Thyroid gland (tissue), 4 donors: ENCODE measurements at places on chromosomes 11 and 22.

- no peak for DNase-seq
Measured at GRCh38 chr11:47175746-47176327, 842 bp downstream of the ARFGAP2 start.

DNA sequence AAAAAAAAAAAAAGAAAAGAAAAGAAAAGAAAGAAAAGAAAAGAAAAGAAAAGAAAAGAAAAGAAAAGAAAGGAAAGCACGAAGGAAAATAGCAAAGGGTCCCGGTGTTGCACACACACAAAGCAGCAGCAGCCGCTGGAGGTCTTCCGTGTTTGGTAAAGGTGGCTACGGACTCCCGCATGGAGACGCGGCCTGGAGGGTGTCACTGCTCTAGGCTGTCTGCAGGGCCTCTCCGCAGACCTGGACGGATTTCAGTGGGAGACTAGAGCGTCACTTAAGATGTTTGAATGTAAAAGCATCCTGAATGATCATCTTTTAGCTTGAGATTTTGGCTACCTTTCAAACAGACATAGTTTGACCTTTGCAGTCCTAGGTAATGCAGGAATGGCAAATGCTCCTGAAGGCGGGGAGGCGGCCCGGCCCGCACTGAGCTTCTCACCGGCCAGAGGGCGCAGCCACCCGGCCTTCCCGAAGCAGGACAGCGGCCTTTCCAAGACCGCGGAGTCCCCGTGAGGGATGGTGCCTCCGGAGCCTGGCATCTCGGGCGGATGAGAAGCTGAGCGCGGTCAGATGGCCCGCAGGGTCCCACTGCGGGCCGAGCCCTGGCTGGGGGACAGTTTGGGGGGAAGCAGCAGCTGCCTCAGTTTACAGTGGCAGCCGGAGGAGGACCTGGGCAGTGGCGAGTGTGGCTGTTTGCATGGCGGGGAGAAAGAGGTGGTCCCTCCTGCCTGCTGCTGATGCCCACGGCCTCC is 18.5 kb downstream of the KRTAP5-5 start:
- DNase-seq, result no peak

GRCh38 chr11:102138670-102139069 is 28.4 kb downstream of the YAP1 start:
- no peak for DNase-seq

- peak; percentile 70 for DNase-seq
Measured at GRCh38 chr11:123301696-123302400, 106.8 kb upstream of the CLMP start.

DNA sequence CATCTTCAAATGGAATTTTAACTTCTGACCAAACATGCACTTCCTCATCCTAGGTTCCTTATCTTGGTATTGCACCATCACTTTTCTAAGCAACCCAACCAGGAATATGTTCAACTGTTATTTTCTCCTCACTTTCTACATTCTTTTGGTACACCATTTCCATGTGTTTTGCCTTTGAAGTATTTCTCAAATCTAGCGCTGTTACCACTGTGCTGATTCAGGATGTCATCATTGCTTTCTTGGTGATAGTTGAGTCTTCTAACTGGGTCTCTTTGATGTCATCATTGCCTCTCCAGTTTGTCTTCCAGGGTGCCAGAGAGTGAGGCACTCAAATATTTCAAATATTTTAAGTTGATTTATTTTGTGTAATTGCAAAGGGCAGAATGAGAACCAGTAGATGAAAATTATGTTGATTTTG is 47.5 kb downstream of the HORMAD2 start:
- no peak for DNase-seq

- no peak for DNase-seq
Measured at GRCh38 chr11:1125803-1126202, 31.9 kb upstream of the MUC5AC start.

DNA sequence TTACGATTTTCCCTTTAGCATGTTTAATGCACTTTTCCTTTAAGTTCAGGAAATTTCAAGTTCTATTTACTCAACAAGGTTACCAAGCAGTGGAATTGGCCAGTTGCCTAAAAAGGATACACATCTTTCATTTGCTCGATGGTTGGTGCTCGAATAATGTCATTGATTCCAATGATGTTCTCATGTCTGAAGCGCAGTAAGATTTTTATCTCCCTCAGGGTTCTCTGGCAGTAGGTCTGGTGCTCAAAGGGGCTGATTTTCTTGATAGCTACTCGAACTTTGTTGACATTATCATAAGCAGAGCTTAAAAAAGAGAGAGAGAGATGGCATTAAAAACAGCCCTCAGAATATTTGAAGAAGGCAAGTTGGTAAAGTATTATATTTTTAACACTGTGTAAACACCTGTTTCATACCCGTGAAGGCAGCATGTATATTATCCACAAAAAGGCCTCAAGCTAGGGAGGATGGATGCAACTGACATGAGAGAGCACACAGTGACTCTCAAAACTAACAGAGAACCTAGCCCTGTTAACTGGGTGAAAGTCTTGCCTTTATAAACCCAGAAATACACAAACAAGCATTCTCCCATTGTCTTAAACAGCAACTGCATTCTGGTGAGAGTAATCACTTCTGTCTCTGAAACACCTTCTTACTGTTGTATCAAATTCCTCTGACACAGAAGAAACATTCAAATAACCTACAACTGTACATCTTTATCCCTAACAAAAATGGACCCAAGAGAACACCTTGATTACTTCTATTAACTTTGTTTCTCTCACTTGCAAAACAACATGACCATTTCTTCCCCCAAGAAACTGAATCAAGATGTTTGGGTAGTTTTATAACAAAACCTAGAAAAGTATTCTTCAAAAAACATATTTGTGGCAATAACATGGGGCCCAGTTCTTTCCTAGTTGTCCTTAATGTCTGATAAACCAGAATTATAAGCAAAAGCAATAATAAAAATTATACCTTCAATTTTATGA is 59.6 kb downstream of the MAPK1 start:
- no peak for DNase-seq

DNA sequence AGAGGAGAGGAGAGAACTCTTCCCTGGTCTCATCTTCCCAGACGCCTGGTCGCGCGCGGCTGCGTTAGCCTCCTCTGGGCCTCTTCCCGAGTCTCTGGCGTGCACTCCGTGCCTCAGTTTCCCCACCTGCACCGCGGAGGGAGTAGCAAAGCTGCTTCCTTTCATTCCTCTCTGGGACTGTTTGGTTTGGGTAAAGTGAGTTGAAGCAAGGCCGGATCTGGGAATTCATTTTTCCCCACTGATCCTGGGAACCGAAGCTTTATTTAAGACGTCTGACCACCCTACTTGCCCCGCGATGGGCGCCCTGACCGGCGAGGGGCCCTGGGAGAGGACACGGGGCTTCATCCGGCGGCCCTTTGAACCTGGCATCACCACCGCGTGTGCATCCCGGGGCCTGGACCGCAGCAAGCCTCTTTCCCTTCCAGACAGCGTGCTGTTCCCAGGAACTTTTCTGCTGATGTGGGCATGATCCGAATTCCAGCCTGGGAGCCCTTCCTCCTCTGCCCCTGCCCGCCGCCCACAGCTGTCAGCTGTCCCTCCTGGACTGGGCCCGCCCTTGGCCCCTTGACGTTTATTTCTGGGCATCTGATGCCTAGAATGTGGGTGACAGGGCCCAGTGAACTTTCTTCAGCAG is 758 bp downstream of the LDLRAD3 start:
- DNase-seq, result no peak

DNA sequence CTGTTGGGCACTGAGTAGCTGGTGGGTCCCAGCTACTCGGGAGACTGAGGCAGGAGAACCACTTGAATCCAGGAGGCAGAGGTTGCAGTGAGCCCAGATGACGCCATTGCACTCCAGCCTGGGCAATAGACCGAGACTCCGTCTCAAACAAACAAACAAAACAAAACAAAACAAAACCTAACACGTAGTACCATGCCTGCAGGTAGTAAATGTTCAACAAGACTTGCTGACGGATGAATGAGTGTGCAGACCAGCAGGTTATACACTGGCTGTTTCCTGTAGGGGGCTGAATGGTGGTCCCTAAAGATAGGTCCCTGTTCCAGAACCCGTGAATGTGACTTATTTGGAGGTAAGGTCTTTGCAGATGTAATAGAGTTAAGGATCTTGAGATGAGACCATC is 12.8 kb upstream of the MRGPRD start:
- DNase-seq, result no peak

GRCh38 chr11:130102301-130103249 is 32.9 kb downstream of the APLP2 start:
- no peak for DNase-seq

DNA sequence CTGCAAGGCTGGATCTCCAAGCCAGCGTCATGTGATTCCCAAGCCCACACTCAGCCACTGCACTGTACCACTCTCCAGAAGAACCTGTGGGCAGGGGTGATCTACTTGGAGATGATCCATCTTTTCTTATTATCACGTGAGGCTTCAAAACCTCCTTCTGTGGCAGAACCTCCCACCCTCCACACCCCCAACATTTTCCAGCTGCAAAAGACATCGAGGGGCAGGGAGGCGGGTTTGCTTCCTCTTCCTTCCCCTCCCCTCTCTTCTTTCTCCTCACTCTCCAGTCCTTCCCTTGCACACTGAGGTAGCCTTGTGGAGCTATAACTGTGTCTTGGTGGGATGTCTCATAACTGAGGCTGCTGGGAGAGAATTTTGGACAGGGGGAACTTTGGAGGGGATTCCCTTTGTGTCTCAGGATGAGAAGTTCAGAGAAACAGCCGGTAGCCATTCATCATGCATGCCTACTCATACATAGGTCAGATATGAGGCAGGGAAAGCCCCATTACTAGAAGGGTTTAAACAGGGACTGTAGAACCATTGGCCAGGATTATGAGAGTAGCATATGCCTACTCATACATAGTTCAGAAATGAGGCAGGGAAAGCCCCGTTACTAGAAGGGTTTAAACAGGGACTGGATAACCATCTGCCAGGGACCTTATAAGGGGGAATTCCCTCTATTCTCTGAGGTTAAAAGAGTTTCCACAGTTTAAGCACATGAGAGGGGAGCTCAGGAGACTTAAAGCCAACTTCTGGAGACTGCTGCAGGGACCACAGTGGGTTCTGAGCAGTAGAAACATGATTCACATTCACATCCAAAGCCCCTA is 420.7 kb upstream of the CADM1 start:
- DNase-seq, result no peak

GRCh38 chr11:66579017-66579606 is 10.7 kb upstream of the CTSF start:
- peak; percentile 82 for DNase-seq

- no peak for DNase-seq
Measured at GRCh38 chr11:102763440-102763839, 17.0 kb downstream of the MMP10 start.

- DNase-seq, result no peak
Measured at GRCh38 chr11:66090288-66090687, 20.2 kb downstream of the PACS1 start.

- no peak for DNase-seq
Measured at GRCh38 chr22:48171271-48171691, 1408.8 kb downstream of the TBC1D22A start.

- DNase-seq, result no peak
Measured at GRCh38 chr22:30947816-30948454, 20.6 kb downstream of the MORC2 start.

DNA sequence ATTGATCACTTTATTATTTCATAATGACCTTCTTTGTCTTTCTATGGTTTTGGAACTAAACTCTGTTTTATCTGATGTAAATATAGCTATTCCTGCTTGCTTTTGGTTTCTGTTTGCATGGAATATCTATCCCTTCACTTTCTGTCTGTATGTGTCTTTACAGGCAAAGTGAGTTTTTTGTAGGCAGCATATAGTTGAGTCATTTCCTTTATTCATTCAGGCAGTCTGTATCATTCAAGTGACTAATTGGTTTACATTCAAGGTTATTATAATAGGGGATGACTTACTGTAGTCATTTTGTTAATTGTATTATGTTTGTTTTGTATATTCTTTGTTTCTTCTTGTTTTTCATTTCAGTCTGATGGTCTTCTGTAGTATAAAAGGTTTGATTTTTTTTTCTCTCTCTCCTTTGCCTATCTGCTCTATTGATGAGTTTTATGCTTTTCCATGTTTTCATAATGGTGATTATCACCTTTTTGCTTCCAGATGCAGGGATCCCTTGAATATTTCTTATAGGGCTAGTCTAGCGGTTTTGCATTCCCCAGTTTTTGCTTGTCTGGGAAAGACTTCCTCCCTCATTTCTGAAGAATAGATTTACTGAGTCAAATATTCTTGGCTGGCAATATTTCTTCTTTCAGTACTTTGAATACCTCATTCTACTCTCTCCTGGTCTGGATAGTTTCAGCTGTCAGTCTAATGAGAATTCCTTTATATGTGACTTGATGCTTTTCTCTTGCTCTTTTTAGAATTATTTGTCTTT is 50.4 kb downstream of the GDPD4 start:
- no peak for DNase-seq

DNA sequence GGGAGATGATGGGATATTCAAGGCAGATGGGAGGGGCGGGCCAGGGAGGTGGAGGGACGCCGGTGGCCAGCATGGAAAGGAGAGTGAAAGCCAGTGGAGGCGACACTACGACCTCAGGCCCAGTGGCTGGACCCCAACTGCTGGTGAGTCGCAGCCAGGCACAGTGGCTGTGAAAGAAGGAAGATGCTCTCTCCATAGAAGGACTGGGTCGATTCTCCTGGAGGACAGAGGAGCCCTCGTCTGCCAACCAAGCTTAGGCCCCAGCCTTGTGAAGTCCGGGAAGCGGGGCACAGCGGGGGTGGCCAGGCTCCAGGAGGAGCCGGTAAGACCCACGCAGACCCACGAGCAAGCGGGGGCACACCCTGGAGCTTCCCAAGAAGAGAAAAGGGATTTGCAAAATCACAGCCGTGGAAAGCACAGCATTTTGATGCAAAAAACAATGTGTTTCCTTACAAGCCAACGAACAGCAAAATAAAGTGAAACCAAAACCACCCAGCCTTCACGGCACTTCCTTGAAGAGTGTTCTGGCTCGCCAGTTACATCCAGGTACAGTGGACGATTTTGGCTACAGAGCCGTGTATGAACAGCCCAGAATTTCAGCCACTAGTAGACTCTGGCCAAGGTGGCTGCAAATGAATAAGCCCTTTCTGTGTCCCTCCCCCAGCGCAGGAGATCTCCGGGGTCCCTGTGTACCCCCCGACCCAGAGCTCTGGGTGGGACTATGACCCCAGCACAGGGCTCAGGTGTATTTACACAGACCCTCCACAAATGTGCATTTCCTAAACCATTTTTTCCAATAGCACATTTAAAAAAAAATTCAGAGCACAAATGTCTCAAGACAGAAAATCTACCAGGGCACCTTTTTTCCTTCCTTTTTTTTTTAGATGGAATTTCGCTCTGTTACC is 96.9 kb downstream of the TRMU start:
- peak; percentile 77 for DNase-seq

GRCh38 chr11:22459048-22459447 is 120.9 kb downstream of the SLC17A6 start:
- DNase-seq, result no peak

- no peak for DNase-seq
Measured at GRCh38 chr11:17197431-17197898, 10.3 kb downstream of the PIK3C2A start.
